ENCODE measurements at places on chromosomes 5 and 9. TPM values are rescaled to one million over a fixed set of nuclear protein-coding genes. Genes with fewer than 3 reads are reported as not detected.

The FAT2 gene
- not detected for total RNA-seq

The SHB gene
- total RNA-seq, result 0.30 TPM

The OBP2B gene
- not detected for total RNA-seq

The LIX1 gene
- not detected for total RNA-seq

The PCDHB13 gene
- total RNA-seq, result not detected

The C9 gene
- not detected for total RNA-seq

The SH3RF2 gene
- total RNA-seq, result not detected

The TEX48 gene
- total RNA-seq, result not detected

The NUTM2F gene
- total RNA-seq, result not detected

The ISCA1 gene
- 20.6 TPM for total RNA-seq

The NMUR2 gene
- total RNA-seq, result not detected

The GHR gene
- total RNA-seq, result not detected

The PDE8B gene
- total RNA-seq, result 0.60 TPM

The IL3 gene
- not detected for total RNA-seq

The IGFBPL1 gene
- total RNA-seq, result not detected

The GZMA gene
- total RNA-seq, result 170 TPM

The ARL14EPL gene
- total RNA-seq, result not detected

The RASGRF2 gene
- 8.8 TPM for total RNA-seq

The SLC6A18 gene
- not detected for total RNA-seq

The JAKMIP2 gene
- 0.48 TPM for total RNA-seq

The RANBP6 gene
- total RNA-seq, result 23.1 TPM

The WHRN gene
- total RNA-seq, result 1.2 TPM

The GAS1 gene
- 0.67 TPM for total RNA-seq

The ANKRD34B gene
- total RNA-seq, result not detected

The LYRM7 gene
- 11.4 TPM for total RNA-seq

The FGF10 gene
- total RNA-seq, result not detected

The PCDHA4 gene
- total RNA-seq, result not detected

The KCNMB1 gene
- total RNA-seq, result not detected

The ADAMTS12 gene
- not detected for total RNA-seq

The FLT4 gene
- total RNA-seq, result 1.4 TPM

The TMC1 gene
- not detected for total RNA-seq

The IRX2 gene
- not detected for total RNA-seq

The CBY3 gene
- total RNA-seq, result 0.31 TPM

The GRXCR2 gene
- total RNA-seq, result not detected

The HTR4 gene
- not detected for total RNA-seq

The SPINK5 gene
- total RNA-seq, result not detected

The SEPTIN8 gene
- 18.0 TPM for total RNA-seq

The CDKN2B-AS1 gene
- 6.4 TPM for total RNA-seq

The PCDHA6 gene
- not detected for total RNA-seq

The SLC6A19 gene
- not detected for total RNA-seq

The F2RL2 gene
- total RNA-seq, result not detected

The CER1 gene
- not detected for total RNA-seq

The PIP5K1B gene
- 0.63 TPM for total RNA-seq

The SPINK14 gene
- not detected for total RNA-seq

The DNAH5 gene
- not detected for total RNA-seq

The CENPH gene
- 30.8 TPM for total RNA-seq

All from activated naive CD4-positive, alpha-beta T cell treated with anti-CD3 and anti-CD28 coated beads, Interleukin-2, amount 10 ng/mL, durations not matched to agents 5 hours and 36 hours (primary cell).